ENCODE measurements at places on chromosomes 11 and 22. TPM values are rescaled to one million over a fixed set of nuclear protein-coding genes. Genes with fewer than 3 reads are reported as not detected.

EPS8L2 gene
- 75.9 TPM for polyA plus RNA-seq

OR51I1 gene
- polyA plus RNA-seq = not detected

LRRC4C gene
- 6.5 TPM for polyA plus RNA-seq

MMP3 gene
- polyA plus RNA-seq = not detected

LINC01488 gene
- polyA plus RNA-seq = 0.06 TPM

ISX gene
- 0.34 TPM for polyA plus RNA-seq

NLRP6 gene
- polyA plus RNA-seq = 0.08 TPM

DDI1 gene
- polyA plus RNA-seq = not detected

BIK gene
- 0.97 TPM for polyA plus RNA-seq

B3GAT1 gene
- polyA plus RNA-seq = 0.45 TPM

RFPL1 gene
- 0.47 TPM for polyA plus RNA-seq

SYT12 gene
- polyA plus RNA-seq = 0.28 TPM

TREH gene
- 0.20 TPM for polyA plus RNA-seq

KLHDC7B gene
- polyA plus RNA-seq = 0.07 TPM

TUBA8 gene
- 2.7 TPM for polyA plus RNA-seq

RIMBP3C gene
- polyA plus RNA-seq = 0.11 TPM

CFAP68 gene
- 37.8 TPM for polyA plus RNA-seq

HTR3B gene
- polyA plus RNA-seq = 0.18 TPM

GUCD1 gene
- 109 TPM for polyA plus RNA-seq

DDX25 gene
- 2.2 TPM for polyA plus RNA-seq

POU2F3 gene
- polyA plus RNA-seq = 0.94 TPM

MAML2 gene
- 39.2 TPM for polyA plus RNA-seq

RCN1 gene
- 218 TPM for polyA plus RNA-seq

NELL1 gene
- 0.48 TPM for polyA plus RNA-seq

RAB39A gene
- 1.5 TPM for polyA plus RNA-seq

POU2AF2 gene
- polyA plus RNA-seq = 0.13 TPM

TBX10 gene
- polyA plus RNA-seq = not detected

CNIH2 gene
- polyA plus RNA-seq = 3.9 TPM

FGF19 gene
- not detected for polyA plus RNA-seq

ELMOD1 gene
- polyA plus RNA-seq = 7.7 TPM

ME3 gene
- 30.6 TPM for polyA plus RNA-seq

RASL10A gene
- polyA plus RNA-seq = not detected

C11orf86 gene
- polyA plus RNA-seq = not detected

UVRAG gene
- polyA plus RNA-seq = 22.5 TPM

CARS1 gene
- polyA plus RNA-seq = 30.6 TPM

PITPNM1 gene
- polyA plus RNA-seq = 36.3 TPM

PSMD13 gene
- 150 TPM for polyA plus RNA-seq

NCF4 gene
- 3.8 TPM for polyA plus RNA-seq

F2 gene
- polyA plus RNA-seq = 0.17 TPM

Data from left lung (tissue), 14 donors.